CD4-positive, alpha-beta T cell treated with Interleukin-17A for 4 hours (primary cell): ENCODE measurements at places on chromosomes 12 and 14.
A peak's percentile ranks its signal among the peaks of the same experiment; 100 is the strongest.

- no peak for DNase-seq
Measured at GRCh38 chr14:89232265-89233070, 184.6 kb downstream of the FOXN3 start.

DNA sequence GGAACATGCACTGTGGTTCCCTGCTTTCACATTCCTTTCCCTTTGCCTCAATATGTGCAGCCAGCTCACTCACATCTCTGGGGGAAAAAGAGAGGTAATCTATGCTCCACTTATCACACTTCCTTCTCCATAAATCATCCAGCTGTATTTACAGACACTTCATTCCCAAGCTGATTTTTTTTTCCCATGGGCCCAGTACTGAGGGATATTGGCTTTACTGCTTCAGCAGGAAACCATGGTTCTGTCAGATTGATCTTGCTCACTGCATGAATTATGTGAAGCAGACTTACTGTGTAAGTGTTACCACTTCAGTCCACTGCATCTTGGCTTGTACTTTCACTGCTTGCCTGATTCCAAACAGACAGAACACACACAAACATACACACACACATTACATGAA is 555.6 kb downstream of the CCER1 start:
- no peak for DNase-seq

DNA sequence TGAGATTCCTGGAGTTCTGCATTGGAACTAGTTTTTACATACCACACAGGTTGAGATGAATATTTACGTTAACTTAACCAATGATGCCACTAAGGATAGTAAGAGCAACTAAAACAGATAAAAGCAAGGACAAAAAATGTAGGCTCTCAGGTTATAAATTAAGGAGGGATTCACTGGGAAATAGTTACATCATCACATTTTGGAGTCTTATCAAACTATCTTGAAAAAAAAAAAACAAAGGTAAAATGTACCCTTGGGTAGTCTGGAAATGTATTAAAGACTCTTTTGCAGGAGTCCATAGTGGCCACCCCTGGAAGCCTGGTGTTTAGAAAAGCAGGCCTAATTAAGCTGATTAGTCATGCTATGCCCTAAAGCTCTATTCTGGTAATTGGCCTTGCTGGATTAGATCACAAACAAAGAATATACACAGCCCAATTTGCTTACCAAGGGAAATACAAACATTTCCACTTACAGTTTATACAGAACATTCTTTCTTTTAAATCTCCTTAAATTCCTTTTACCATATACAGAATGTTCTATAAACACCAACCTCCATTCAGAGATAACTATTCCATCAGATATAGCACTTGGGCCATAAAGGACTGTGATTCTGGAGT is 39.3 kb downstream of the SLC25A47 start:
- no peak for DNase-seq

DNA sequence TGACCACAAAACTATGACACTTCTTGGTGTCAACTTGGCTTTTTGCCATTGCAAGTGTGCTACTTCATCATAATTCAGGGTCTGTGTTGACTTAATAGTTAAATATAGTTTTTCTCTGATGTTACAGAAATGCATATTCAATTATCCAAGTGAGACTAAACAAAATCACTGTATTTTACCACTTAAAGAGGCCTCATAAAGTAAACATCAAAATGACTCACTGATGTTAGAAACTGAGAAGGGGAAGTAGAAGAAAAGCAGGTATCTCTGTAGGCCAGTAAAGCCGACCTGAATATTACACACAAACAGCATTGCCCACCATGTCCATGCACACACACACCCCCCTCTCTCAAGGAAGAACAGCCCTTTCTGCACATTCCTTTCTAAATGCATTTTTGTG is 55.4 kb downstream of the RPAP3 start:
- DNase-seq = no peak

- no peak for DNase-seq
Measured at GRCh38 chr12:67430708-67431335, 161.7 kb downstream of the CAND1 start.

DNA sequence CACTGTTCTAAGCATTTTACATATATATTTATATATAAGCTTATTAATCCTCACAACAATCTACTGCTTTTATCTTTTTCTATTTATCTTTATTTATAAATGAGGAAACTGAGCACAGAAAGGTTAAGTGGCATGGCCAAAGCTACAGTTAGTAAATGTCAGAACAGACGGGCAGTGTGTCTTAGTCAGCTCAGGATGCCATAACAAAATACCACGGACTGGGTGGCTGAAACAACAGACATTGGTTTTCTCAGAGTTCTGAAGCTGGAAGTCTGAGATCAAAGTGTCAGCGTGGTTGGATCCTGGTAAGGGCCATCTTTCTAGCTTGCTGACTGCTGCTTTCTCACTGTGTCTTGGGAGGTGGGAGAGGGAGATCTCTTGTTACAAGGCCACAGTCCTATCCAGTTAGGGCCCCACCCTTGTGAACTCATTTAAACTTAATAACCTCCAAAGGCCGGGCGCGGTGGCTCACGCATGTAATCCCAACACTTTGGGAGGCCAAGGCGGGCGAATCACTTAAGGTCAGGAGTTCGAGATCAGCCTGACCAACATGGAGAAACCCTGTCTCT is 19.8 kb downstream of the RPGRIP1 start:
- DNase-seq = no peak

GRCh38 chr14:73124180-73124894 is 12.0 kb upstream of the PSEN1 start:
- DNase-seq = no peak

DNA sequence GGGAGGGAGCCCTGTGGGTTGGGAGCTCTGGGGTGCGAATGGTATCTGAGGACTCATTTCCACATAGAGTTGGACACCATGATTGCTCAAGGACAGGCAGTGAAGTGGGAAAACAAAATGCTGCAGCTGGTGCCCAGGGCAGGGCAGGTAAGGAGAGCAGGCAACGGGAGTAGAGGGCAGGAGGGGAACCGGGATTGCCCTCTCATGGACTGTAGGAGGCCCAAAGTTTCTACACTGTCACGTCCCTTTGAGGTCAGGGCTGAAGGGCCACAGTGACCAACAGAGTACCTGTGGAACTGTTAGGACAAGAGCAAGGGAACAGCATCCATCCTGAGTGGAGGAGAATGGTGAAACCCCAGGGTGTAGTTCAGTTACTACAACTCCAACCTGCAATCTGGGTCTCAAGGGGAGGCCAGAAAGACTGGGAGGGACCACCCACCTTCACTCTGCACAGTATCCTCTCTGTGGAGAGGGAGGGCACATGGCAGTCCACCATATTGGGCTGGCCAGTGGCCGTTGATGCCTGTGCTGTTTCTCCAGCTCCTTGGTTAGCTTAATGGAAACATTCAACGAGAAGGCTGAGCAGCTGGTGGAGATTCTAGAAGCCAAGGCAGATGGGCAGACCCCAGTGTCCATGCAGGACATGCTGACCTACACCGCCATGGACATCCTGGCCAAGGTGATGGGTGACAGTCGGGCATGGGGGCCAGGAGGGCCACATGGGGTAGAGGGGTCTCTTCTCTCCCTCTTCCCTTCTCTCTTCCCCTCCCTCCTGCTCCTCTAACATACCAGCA is 22.2 kb downstream of the CYP46A1 start:
- no peak for DNase-seq

- peak; percentile 58 for DNase-seq
Measured at GRCh38 chr12:70590051-70590450, 47.2 kb downstream of the PTPRB start.

- no peak for DNase-seq
Measured at GRCh38 chr14:24280797-24281460, 9.5 kb upstream of the RABGGTA start.

DNA sequence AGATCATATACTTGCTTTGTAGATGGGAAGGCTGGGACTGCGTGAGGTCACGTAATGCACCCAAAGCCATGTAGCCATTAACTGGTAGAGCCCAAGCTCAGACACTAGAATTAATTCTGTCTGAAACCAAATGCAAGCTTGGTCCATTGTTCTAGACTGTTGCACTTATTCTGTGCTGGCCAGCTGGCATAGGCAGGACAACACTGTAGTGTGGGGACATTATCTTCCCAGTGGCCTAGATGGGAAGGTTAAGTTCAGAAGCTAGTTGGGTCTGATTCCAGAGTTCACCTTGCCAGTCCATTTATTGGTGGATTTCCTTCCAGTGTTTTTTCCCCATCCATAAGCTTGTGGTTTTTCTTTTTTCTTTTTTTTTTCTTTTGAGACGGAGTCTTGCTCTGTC is 39.1 kb downstream of the KLC1 start:
- no peak for DNase-seq

DNA sequence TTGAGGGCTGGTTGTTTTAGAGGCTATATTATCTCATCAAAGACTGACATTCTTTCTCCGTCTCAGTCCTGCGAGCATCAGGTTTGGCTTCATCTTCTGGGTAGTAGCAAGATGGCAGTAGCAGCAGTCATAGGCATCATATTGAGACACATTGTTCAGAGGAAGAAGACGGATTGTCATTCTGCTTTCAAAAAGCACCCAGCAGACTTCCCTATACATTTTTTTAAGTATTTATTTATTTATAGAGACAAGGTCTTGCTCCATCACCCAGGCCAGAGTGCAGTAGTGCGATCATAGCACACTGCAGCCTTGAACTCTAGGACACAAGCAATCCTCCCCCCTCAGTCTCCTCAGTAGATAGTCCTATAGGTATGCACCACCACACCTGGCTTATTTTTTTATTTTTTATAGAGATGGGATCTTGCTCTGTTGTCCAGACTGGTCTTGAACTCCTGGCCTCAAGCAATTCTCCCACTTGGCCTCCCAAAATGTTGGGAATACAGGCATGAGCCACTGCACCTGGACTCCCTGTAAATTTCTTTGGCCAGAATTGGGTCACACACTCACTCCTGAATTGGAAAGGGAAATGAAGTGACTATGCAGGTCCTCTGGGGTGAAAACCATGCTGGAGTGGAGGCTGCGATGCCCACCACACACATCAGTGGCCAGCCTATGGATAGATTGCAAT is 125.4 kb downstream of the SLC38A6 start:
- DNase-seq = no peak

DNA sequence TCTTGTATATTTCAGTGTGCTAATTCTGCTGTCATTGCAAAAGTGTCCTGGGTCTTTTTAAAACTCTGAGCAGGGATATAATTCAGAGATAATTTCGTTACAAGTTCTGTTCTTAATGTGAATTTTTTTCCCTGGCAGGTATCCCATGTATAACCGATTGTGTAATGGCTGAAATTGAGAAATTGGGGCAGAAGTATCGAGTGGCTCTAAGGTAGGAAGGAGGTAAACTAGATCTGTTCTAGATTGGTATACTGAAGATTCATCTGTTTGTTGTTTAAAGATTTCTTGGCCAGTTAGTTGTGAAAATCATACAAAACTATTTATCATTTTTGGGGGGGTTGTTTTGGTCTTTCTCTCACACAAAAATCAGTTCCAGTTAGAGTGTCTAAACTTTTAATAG is 10.2 kb downstream of the FCF1 start:
- DNase-seq = no peak

DNA sequence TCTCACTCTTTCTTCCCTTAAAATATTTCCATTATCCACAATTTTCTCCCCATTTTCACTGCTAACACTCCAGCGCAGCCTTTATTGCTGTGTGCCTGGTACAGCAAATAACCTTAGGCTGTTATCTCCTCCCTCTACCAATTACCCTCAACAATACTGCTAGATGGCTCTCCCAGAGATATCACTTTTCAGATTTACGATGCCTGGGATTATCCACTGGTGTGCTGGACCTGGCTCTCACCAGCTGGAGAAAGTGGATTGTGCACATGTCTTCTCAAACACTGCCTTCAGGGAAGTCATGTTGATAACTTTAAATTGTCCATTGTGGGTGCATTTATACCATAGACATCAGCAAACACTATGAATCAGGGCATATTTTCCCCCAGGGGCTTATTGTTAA is 101.9 kb upstream of the ADAMTS20 start:
- no peak for DNase-seq

GRCh38 chr12:2583091-2583497 is 211.7 kb upstream of the FKBP4 start:
- peak; percentile 54 for DNase-seq

DNA sequence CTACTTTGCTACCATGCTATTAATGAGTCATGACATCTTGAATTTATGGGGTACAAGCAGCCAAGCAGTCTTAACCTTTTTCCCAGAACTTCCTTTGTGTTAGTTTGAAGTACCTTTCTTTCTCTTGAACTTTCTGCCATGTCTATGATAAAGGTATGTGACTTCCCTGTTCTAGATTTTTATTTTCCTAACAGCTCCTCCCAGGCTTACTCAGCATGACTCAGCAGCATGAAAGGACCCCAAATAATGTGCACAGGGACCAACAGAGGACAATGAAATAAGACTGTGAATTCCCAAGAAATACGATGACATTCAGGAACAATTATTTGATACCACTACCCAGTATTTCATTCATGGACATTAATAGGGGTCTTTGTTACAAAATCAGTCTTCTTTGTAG is 60.0 kb downstream of the TTC6 start:
- no peak for DNase-seq

DNA sequence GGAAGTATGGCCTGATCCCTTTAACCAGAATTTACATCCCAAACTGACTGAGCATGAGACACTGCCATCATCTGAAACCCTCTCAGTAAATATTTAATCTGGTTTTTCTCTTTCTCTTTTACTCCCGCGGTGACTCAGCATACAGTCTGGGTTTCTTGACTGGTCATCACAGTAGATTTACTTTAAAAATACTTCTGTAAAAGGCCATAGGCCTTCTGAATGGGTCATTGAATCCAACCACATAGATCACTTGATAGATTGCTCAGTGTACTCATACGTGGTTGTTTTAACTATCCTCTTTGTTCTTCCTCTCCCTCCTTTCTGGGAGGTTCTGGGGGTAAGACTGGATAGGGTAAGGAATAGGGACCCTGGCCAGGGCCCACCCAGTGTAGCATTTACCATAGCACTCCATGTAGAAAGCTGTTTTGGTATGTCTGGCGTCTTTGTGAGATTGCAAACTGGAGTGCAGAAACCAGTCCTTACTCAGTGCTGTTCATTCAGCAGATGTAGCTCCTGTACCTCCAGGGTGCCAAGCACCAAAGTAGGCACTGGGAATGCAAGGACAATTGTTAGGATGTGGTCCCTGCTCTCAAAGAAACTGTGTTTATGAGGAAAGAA is 165.7 kb downstream of the SRGAP1 start:
- DNase-seq = no peak

GRCh38 chr12:95204141-95204866 is 13.0 kb downstream of the FGD6 start:
- DNase-seq = no peak

- peak; percentile 63 for DNase-seq
Measured at GRCh38 chr14:102088012-102088792, 1.4 kb upstream of the HSP90AA1 start.

GRCh38 chr12:28369483-28369882 is 179.2 kb downstream of the CCDC91 start:
- DNase-seq = no peak

GRCh38 chr14:50791201-50791600 is 39.8 kb downstream of the NIN start:
- no peak for DNase-seq

- DNase-seq = no peak
Measured at GRCh38 chr12:2578772-2579171, 216.0 kb upstream of the FKBP4 start.
